Stimulated activated CD8-positive, alpha-beta memory T cell treated with anti-CD3 and anti-CD28 coated beads, Interleukin-4, amount 100 ng/mL, for 24 hours (primary cell): ENCODE measurements at places on chromosomes 3 and 15.

DNA sequence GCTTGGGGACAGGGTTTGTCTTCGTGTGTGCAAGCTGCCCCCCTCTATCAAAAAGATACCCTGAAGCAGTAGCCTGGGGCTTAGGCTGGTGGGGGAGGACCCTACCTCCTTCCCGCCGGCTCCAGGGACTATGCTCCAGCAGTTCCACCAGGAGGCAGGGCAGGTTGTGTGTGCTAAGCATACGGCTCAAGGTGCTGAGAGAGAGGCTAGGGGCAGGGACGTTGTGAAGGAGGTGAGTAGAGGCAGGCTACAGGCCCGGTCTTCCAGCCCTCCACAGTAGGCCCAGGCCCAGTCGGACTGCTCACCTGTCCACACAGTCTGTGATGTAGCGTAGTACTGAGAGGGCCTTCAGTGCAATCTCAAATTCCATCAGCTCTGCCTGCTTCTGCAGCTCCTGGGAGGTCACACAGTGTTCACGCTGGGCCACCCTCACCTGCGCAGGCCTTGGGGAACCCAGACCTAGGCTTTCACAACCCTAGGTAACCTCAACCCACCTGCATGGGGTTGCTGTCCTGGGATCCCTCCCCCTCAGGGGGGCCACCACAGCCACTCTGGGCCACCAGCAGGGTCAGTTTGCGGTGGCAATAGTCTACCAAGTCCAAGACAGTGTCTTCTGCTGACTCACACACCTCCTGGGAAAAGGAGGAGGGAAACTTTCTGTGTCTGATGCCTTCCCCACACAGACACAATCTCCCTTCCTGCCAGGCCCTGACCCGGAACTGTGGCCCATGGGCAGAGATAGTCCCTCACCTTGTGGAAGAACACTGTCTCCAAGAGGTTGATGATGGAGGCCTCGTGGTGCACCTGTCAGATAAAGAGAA lies 2.4 kb upstream of the RASSF1 start:
- DNase-seq, result no peak

GRCh38 chr15:44554934-44555723 lies 18.2 kb downstream of the EIF3J start:
- no peak for DNase-seq

DNA sequence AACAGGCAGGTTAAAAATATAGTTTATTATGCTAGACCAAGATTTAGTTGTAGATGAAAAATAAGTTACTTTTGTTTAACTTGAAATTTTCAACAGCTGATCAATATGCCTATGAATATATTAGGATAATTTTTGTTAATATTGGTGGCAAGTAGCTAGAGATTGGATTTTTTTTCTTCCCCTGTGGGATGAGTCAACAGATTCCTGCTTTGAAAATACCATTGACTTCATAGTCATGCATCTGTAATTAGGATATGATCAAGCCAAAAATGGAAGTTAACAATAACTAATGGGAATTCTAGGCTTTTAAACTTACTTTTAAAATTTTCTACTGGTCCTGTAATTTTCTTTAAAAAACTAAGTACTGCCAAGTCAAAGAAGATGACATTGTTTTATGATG lies 211.7 kb downstream of the ZIC1 start:
- DNase-seq, result no peak

GRCh38 chr15:40340740-40341400 lies at the start of gene CCDC9B:
Gene CCDC9B (minus strand): TSS chr15:40340939. CDS start chr15:40340819, 120 bp downstream.
- DNase-seq, result no peak

GRCh38 chr15:57217778-57218598 lies 158.3 kb upstream of the CGNL1 start:
- no peak for DNase-seq

GRCh38 chr15:63991706-63992105 lies 54.6 kb downstream of the DAPK2 start:
- DNase-seq, result no peak

DNA sequence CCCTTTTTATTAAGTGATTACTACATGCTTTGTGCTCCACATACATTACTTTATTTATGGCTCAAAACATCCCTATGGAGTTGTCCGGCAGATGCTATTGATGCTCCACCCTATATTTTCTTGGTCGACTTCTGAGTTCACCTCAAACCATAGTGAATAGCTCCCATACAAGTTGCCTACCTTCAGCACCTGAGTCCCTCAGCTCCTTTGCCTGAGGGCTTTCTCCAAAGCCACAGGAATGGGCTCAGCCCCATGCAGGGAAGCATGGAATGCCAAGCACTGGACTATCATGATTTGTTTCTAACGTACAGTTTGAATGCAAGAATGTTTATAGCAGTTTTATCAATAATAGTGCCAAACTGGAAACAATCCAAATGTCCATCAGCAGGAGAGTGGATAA lies 124.8 kb upstream of the TNIK start:
- DNase-seq, result no peak

DNA sequence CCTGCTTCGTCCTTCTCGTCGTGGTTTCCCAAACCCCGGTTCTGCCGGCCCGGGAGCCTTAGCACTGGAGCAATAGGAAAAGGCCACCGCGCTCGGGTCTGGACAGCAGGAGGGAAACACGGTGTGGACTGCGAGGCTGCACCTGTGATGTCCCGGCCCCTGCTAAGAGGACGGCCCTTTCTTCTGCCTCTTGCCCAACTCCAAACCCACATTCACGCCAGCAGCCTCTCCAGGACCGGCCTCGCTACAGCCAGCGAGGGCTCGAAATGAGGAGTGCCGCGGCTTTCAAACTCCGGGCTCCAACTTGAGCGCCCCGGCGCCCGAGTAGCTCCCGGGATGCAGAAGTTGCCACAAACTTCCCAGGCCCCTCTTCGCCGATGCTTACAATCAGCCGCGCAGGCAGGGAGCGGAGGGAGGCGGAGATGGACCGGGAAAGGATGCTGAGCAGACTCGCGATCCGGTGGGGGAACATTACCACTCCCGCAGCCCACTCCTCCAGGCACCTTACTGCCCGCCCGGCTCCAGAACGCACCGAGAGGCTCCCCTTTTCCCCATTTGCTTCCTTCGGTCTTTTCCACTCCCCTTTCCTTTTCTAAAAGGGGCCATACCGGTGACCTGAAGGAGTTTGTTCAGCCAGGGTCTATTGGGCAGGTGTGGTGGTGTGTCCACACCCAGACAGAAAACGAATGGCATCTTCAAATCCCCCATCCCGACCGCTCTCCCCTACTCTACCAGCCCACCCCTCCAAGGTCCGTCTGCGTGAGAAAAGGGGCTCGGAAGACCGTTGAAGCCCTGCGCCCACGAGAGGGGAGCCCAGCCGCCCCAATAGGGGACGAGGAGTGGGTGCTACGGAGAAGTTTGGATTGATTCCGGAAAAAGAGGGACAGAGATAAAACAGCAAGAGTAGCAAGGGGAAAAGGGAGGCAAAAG lies 18.8 kb upstream of the SATB1 start:
- DNase-seq, result peak; percentile 15

DNA sequence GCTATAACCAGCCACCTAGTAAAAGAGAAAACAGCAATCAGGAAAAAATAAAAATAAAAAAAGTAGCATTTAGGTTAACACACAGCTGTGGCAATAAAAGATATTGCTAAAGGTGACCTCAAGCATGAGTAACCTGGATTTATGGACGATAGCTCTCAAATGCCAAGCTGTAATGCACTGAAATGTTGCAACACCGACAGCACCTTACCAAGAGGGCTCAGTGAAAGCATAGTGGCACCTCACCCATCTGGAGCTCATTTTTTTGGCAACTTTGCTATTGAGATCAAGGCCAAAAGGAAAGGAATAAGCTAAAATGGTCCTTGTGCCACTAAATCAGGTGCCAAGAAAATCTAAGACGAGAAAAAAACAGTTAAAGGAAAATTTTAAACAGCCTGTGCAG lies 2.5 kb downstream of the HACD2 start:
- DNase-seq, result no peak

DNA sequence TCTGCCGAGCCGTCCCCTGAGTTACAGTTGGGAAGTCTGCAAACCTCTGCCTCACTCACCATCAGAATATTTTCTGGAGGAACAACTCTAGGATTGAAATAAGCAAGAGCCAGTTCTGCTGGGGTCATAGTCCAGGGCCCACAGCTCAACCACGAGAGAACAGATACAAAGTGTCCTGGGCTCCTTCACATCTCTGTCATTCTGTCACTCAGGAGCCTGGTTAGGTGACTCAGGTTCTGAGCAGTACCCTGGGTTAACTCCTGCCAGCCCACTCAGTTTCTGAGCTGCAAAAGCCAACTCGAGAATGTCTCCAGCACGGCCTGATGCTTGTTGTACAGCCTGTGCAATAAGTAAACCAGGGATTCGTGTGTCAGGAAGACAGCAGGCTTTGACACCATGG lies 155.7 kb downstream of the SLCO3A1 start:
- DNase-seq, result no peak

GRCh38 chr3:178711753-178712152 lies 175.5 kb downstream of the KCNMB2 start:
- DNase-seq, result no peak

- no peak for DNase-seq
Observed at GRCh38 chr3:29026286-29026685, 254.6 kb upstream of the RBMS3 start.

GRCh38 chr3:192892981-192893700 lies 24.5 kb downstream of the MB21D2 start:
- DNase-seq, result peak; percentile 18

DNA sequence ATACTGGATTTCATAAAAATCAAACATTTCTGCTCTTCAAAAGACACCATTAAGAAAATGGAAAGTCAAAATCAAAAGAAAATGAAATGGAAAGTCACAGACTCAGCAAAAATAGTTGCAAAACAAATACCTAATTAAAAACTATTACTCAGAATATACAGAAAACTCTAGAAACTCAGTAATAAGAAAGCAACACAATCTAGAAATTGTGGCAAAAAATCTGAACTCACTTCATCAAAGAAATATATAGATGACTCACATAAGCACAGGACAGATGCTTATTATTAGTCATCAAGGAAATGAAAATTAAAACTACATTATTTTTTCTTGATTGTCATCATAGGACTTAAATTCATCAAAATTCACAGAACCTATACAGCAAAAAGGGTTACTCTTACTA lies 430.0 kb downstream of the SHQ1 start:
- no peak for DNase-seq

DNA sequence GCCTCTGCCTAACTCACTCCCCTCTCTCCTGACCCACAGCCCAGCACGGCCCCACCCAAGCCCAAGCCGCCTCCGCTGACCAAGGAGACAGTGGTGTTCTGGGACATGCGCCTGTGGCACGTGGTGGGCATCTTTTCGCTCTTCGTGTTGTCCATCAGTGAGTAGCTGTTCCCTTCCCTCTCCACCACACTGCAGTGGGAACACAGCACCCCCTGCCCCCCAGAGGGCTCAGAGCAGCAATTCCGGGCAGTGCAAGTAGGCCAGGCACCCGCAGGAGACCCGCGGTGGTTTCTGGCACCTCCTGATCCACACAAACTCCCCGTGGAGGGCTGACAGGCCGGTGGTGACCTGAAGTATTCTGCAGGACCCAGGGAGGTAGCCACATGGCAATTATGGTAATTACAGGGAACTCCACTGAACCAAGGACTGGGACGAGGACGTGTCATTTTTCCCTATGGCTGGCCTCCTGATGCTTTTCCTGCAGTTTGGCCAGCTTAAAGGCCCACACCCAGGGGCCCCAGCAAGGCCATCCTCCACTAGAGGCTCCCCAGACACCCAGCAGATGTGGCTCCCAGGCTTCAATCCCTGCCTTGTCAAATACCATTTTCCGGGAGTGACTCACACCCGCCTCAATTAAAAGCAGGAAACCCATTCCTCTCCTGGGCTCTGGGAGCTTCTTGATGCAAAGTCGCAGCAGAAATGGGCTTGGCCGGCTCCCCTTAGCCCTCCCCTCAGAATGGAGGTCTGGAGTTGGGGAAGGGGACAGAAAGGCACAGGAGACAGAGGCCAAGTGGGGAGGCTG lies 4.8 kb downstream of the TMIE start:
- DNase-seq, result no peak

DNA sequence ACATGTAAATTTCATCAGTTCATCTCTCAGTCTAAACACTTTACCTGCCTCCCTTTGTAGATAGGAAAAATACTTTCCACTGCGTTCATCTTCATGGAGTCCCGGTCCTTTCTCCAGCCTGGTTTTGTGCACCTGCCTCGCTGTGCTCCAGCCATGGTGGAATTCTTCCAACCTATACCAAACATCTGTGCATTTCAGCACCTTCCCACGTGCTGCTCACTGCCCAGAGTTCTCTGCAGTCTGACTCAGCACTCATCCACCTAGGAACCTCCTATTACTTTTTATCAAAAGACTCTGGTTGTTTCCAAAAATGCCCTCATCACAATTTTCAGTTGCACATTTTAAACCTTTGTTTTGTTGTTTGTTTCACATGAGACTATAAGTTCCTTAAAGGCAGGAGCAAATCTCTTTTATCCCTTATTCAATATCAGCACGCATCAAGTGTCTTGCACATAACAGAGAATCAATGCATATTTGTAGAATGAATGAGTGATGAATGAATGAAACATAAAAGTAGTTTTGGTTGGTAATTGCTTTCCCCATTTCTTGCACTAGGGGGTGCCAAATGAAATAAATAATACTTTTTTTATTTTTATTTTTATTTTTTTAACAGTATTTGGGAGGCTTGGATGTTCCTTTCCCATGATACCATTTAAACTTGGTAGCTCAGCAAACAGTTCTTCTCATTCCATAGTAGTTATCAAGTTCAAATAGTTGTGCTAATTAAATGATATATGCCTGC lies 30.2 kb upstream of the ADAMTS9 start:
- DNase-seq, result no peak

DNA sequence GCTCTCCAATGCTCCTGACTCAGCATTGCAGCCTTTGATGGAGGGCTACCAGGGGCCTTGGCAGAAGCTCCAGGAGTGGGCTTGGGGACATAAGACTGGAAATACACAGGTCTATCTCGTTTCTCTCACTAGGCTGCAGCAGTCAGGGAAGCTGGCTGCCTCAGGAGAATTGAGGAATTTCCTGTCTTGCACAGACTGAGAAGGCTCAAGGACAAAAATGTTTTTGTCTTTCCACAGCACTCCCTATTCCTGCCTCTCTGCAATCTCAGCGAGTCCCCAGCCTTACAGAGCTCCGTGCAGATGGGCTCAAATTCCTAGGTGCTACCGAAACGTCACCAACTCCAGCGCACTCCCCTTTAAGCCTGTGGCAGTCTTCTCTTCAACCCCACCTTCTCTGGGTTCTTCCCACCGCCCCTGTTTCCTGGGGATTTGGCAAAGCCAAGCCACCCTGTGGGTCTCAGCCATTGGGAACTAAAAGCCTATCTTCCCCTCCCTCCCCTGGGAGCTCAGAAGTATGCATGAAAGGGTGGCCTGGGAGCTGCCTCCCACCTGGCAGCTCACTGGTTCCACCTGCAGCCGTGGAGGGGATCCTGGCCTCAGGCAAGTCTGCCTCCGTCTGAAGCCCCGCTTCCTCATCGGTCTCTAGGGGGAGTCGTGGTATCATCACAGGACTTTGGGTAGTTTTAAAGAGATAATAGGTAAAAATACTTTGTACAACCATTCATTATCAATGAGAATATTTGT lies 322.6 kb upstream of the FRG2C start:
- no peak for DNase-seq
